ENCODE measurements at places on chromosomes 3 and 15. TPM values are rescaled to one million over a fixed set of nuclear protein-coding genes. Genes with fewer than 3 reads are reported as not detected.
A peak's percentile ranks its signal among the peaks of the same experiment; 100 is the strongest.

The TRPC1 gene
- total RNA-seq: 3.4 TPM

The IL17RD gene
- total RNA-seq: 0.15 TPM

The SGO1 gene
- total RNA-seq: 22.7 TPM

The COLQ gene
- total RNA-seq: 6.1 TPM

The PRRT3 gene
- 9.1 TPM for total RNA-seq

The FBXL22 gene
- total RNA-seq: 0.74 TPM

GRCh38 chr3:138901567-138901966, 45.4 kb downstream of the FOXL2 start:
- no peak for ATAC-seq

GRCh38 chr15:33148129-33148751, 46.3 kb downstream of the FMN1 start:
- ATAC-seq: peak; percentile 57

- no peak for ATAC-seq
Measured at GRCh38 chr15:29826908-29827820, 4.9 kb upstream of the TJP1 start.

GRCh38 chr15:29135309-29135657, 134.3 kb downstream of the NSMCE3 start:
- ATAC-seq: no peak

DNA sequence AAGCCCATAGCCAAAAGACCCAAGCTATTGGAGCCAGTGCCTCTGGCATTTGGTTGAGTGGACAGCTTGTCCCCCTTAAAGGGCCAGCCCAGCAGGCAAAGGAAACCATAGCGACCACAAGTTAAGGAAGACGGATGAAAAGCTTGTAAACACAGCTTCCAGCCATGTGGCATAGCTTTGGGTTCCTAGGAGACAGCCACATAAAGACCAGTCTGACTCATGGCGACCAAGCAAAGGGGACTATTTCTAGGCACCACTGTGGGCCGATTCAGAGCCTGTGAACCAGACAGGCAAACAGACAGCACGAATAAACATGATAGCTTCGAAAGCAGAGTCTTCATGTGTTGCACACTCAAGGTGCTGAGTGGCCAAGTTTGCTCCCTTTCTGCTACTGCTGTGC, 30.5 kb upstream of the SRGAP3 start:
- no peak for ATAC-seq

- no peak for ATAC-seq
Measured at GRCh38 chr3:139470199-139470598, 6.1 kb downstream of the RBP2 start.

- ATAC-seq: no peak
Measured at GRCh38 chr3:149879872-149880271, 66.9 kb downstream of the RNF13 start.

DNA sequence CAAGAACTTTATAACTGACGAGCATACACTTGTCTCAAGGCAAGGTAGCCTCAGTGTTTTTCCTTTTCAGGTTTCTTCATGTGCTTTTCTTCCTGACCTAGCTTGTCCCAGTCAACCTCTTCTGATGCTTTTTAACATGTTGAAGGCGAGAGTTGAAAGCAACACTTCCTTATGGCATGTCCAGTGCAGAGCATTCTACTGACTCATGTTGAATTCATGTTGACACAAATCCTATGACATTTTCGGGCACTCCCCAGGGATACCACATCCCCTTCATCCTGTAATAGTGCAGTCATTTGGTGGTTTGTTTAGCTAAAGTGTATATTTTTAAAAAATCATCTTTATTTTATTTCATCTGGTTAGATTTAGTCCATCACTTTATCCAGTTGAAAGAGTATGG, 75.9 kb upstream of the CBLB start:
- no peak for ATAC-seq

- no peak for ATAC-seq
Measured at GRCh38 chr3:154178172-154178571, 57.0 kb downstream of the ARHGEF26 start.

GRCh38 chr3:50912746-50913145, 238.0 kb downstream of the DOCK3 start:
- ATAC-seq: no peak

DNA sequence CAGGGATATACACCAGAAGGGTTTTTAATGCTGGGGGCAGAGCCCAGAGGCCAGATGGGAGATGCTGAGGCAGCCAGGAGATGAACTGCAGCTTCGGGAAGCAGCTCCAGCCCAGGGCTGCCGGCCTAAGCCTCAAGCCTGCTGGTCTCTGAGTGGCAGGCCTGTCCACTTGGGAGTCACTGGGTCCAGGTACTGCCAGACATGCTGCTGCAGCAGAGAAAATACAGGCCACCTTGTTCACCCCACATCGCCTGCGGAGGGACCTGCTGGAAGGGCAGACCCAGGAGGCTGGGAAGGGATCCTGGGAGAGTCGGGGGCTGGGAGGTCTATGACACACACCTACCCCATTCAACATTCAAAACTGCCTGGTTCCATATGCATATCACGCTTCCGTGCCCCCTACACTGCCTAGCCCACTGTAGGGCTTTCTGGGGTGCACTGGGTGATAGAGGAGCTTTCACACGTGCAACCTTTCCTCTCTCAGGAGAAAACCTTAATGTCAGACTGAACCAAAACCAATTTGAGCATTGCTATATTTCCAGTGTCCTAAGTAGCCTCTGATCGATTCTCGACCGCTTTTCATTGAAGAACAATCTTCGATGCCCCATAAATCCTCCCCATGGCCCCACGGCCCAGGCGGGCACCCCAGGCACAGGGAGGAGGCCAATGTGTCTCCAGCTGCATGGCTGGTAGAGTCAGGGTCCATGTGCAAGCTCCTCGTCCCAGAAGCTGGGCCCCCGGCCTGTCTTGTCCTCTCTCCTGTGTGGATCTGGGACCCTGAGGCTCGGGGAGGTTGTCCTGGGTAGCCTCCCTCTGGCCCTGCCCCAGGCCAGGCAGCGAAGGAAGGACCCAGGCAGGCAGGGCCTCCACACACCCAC, 147.4 kb downstream of the ATP10A start:
- ATAC-seq: no peak

- ATAC-seq: peak; percentile 86
Measured at GRCh38 chr15:85625856-85626255, 168.9 kb downstream of the KLHL25 start.

DNA sequence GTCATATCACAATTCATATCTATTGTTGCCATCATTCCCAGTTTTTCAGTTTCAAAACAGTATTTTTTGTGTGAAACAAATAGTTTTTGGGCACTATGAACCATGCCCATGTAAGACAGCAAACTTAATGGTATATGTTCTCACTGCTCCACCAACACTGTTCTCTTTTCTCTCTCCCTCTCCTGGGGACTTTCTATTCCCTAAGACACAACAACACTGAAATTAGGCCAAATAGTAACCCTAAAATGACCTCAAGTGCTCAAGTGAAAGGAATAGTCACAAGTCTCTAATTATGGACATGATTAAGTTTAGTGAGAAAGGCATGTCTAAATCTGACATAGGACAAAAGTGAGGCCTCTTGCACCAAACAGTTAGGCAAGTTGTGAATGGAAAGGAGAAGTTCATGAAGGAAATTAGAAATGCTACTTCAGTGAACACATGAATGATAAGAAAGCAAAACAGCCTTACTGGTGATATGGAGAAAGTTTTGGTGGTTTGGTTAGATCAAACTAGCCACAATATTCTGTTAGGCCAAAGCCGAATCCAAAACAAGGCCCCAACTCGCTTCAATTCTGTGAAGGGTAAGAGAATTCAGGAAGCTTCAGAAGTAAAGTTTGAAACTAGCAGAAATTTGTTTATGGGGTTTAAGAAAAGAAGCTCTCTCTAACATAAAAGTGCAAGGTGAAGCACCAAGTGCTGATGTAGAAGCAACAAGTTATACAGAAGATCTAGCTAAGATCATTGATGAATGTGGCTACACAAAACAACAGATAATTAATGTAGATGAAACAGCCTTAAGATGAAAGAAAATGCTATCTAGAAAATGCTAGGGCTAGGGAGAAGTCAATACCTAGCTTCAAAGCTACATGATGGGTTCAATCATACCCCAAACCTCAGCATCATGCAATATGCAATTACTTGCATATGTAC, 104.2 kb downstream of the CBLB start:
- ATAC-seq: peak; percentile 44

- no peak for ATAC-seq
Measured at GRCh38 chr3:89114841-89115223, 7.4 kb downstream of the EPHA3 start.

DNA sequence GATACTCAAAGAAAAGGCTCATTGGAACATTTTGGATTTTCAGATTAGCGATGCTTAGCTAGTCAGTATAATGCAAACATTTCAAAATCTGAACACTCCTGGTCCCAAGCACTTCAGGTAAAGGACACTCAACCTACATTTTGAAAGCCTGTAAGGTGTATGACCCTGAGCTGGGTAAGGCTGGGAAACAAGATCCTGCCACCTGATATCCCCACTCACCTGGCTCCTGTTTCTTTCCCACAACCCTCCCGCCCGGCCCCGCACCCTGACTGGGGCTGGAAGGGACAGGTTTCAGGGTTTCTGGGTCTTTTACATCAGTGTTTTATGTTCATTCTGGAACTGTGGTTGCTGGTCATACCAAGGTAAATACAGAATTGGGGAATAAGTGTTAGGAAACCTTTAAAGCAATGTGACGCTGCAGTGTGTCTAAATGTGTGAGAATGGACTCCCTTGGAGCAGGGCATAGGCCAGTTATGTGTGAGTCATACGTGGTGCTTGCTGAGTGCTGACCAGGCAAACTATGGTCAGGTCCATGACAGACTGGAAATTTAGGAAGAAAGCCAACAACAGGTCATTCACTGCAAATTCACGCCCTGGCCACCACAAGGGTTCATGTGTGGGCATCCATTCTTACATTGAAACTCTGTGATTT, 22.9 kb downstream of the CTXND1 start:
- ATAC-seq: no peak

GRCh38 chr3:32082721-32083120, 23.7 kb upstream of the GPD1L start:
- ATAC-seq: no peak

GRCh38 chr15:95368191-95368590, 962.3 kb upstream of the NR2F2 start:
- no peak for ATAC-seq

DNA sequence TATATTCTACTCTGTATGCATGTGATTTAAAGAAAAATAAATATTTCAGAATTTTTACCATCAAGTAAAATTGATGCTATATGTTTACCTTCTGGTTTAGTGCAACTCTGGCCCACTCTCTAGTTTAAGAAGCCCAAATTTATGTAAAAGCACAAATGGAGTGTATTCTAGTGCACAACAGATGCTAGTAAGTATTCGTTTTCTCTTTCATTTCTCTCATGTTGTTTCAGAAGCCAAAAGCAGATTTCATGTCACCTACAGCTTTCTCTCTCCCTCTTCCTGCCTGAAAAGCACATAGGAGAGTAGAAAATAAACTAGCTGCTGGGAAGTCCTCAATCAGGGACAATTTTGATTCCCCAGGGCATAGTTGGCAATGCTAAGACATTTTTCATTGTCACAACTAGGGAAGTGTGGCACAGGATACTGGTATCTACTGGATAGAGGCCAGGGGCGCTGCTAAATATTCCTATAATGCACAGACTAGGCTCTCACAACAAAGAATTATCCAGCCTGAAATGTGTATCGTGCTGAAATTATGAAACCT, 147.4 kb upstream of the ARHGEF26 start:
- no peak for ATAC-seq

Measured in activated T-helper 17 cell treated with anti-CD3 and anti-CD28 coated beads, Interleukin-2, amount 50 U/mL, for 72 hours (primary cell).